Left lung (tissue), 14 donors: ENCODE measurements at places on chromosomes 2 and 18. TPM values are rescaled to one million over a fixed set of nuclear protein-coding genes. Genes with fewer than 3 reads are reported as not detected.

Gene FBXO15
- 1.1 TPM for total RNA-seq

Gene TEKT4
- total RNA-seq: 1.8 TPM

Gene PCARE
- total RNA-seq: 0.23 TPM

Gene LONRF2
- 3.1 TPM for total RNA-seq

Gene IL36B
- not detected for total RNA-seq

Gene LRRC30
- total RNA-seq: not detected

Gene UGT1A4
- total RNA-seq: not detected

Gene RNF125
- total RNA-seq: 6.1 TPM

Gene TUBA4B
- total RNA-seq: 3.0 TPM

Gene CHRNG
- not detected for total RNA-seq

DNA sequence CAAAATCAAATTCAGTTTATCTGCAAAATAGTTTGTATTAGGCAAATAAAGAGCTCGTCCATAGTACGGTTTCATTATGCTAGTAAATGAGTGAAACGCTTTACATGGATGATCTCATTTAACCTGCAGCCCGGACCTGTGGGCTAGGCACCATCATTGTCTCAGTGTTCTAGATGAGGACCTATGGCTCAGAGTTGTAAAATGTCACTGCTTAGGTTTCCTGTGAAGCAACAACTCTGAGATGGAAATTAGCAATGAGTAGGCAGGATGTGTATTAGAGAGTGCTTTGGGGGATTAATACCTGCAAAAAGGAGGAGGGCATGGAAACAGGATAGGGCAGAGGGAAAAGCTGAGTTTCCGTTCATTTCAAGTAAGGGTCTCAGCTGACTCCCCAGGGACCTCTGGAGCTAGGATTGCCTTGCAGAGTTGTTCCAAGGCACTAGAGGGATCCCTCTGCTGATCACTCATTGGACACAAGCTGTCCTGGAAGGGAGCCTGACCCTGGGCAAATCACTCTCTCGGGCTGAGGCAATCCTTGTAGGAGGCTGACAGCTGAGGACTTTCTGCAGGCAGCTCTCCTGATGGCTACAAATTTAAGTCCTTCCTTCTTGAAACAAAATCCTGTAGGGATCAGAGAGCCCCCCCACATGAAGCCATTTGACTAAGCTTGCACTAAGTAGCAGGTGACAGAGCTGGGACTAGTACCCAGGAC, 58.8 kb upstream of the SIX2 start:
- DNase-seq: peak; percentile 18
- no peaks in the 10 kb centered on the region for H3K36me3 ChIP-seq
- H3K4me3 ChIP-seq: no peak overlapping the region
- peaks cover 17% of the 10 kb centered on the region for H3K27me3 ChIP-seq

GRCh38 chr2:223389624-223390023, 212.5 kb downstream of the SCG2 start:
- DNase-seq: no peak
- H3K36me3 ChIP-seq: no peaks in the 10 kb centered on the region
- H3K4me1 ChIP-seq: no peaks in the 10 kb centered on the region
- H3K4me3 ChIP-seq: no peak overlapping the region
- no peaks in the 10 kb centered on the region for H3K27me3 ChIP-seq

- no peaks in the 10 kb centered on the region for H3K27me3 ChIP-seq
- no peak overlapping the region for H3K27ac ChIP-seq
- no peaks in the 10 kb centered on the region for H3K36me3 ChIP-seq
- H3K4me3 ChIP-seq: no peak overlapping the region
- no peak for DNase-seq
These were observed 333.0 kb downstream of the IRS1 start for GRCh38 chr2:226466589-226466988.

- DNase-seq: no peak
- no peaks in the 10 kb centered on the region for H3K36me3 ChIP-seq
- no peaks in the 10 kb centered on the region for H3K4me1 ChIP-seq
- no peak overlapping the region for H3K4me3 ChIP-seq
- no peak overlapping the region for H3K27ac ChIP-seq
These were observed 39.3 kb upstream of the SERPINB2 start for GRCh38 chr18:63848159-63848558.

- no peaks in the 10 kb centered on the region for H3K27me3 ChIP-seq
- no peak for DNase-seq
- H3K4me3 ChIP-seq: no peak overlapping the region
- no peaks in the 10 kb centered on the region for H3K4me1 ChIP-seq
These were observed 47.9 kb downstream of the COL3A1 start for GRCh38 chr2:189022053-189022481.

GRCh38 chr2:68715353-68716041, 19.1 kb upstream of the ARHGAP25 start:
- peaks cover 11% of the 10 kb centered on the region for H3K4me1 ChIP-seq
- no peak for DNase-seq
- no peaks in the 10 kb centered on the region for H3K36me3 ChIP-seq
- peak overlapping the region; percentile 44 for H3K27ac ChIP-seq

DNA sequence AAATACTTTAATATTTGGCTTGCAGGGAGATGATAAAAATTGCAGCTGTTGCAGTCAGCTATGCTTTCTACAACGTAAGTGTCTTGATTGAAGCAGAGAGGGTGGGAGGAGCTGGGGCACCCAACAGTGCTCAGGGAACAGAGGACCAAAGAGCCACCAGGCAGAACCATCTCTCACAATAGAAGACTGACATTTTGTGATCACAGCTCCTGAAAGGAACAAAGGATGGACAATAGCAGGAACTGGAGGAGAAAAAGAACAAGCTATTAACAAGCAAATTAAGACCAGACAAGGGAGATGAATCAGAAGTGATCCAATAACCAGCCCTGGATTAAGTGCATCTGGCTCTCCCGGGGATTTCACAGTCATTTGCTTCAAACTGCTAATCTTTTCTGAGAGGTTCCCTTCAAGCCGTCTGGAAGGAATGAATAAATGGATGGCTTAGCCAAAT, 65.7 kb upstream of the SMAD2 start:
- H3K4me1 ChIP-seq: no peaks in the 10 kb centered on the region
- no peak for DNase-seq
- no peaks in the 10 kb centered on the region for H3K27me3 ChIP-seq
- no peak overlapping the region for H3K4me3 ChIP-seq

GRCh38 chr2:112273349-112273748, 2.0 kb upstream of the ZC3H6 start:
- H3K27ac ChIP-seq: no peak overlapping the region
- no peak for DNase-seq
- H3K36me3 ChIP-seq: no peaks in the 10 kb centered on the region
- H3K4me3 ChIP-seq: no peak overlapping the region
- H3K27me3 ChIP-seq: no peaks in the 10 kb centered on the region
- peaks cover 8% of the 10 kb centered on the region for H3K4me1 ChIP-seq

- H3K36me3 ChIP-seq: no peaks in the 10 kb centered on the region
- H3K4me1 ChIP-seq: no peaks in the 10 kb centered on the region
- H3K4me3 ChIP-seq: no peak overlapping the region
- DNase-seq: no peak
These were observed 54.2 kb upstream of the MAPRE3 start for GRCh38 chr2:26916128-26916692.

- no peaks in the 10 kb centered on the region for H3K27me3 ChIP-seq
- no peak overlapping the region for H3K4me3 ChIP-seq
- no peak overlapping the region for H3K27ac ChIP-seq
- peaks cover 6% of the 10 kb centered on the region for H3K36me3 ChIP-seq
These were observed 79.1 kb downstream of the SH3BP4 start for GRCh38 chr2:235030936-235031335.

- H3K4me1 ChIP-seq: no peaks in the 10 kb centered on the region
- H3K27ac ChIP-seq: no peak overlapping the region
- H3K36me3 ChIP-seq: no peaks in the 10 kb centered on the region
- H3K27me3 ChIP-seq: no peaks in the 10 kb centered on the region
These were observed 8.7 kb upstream of the GAREM2 start for GRCh38 chr2:26164231-26164630.

GRCh38 chr2:152790883-152791282, 72.5 kb downstream of the ARL6IP6 start:
- no peak overlapping the region for H3K27ac ChIP-seq
- DNase-seq: no peak
- no peaks in the 10 kb centered on the region for H3K27me3 ChIP-seq
- H3K36me3 ChIP-seq: no peaks in the 10 kb centered on the region

- DNase-seq: no peak
- no peaks in the 10 kb centered on the region for H3K36me3 ChIP-seq
- no peaks in the 10 kb centered on the region for H3K27me3 ChIP-seq
- no peak overlapping the region for H3K27ac ChIP-seq
- no peaks in the 10 kb centered on the region for H3K4me1 ChIP-seq
These were observed 83.6 kb downstream of the FHOD3 start for GRCh38 chr18:36381075-36381474.

- no peaks in the 10 kb centered on the region for H3K4me1 ChIP-seq
- H3K27me3 ChIP-seq: no peaks in the 10 kb centered on the region
- no peaks in the 10 kb centered on the region for H3K36me3 ChIP-seq
These were observed 836.9 kb upstream of the CELF4 start for GRCh38 chr18:38402509-38402908.

- H3K27ac ChIP-seq: no peak overlapping the region
- DNase-seq: no peak
- H3K36me3 ChIP-seq: no peaks in the 10 kb centered on the region
These were observed 62.7 kb upstream of the KIF5C start for GRCh38 chr2:148812306-148812705.

DNA sequence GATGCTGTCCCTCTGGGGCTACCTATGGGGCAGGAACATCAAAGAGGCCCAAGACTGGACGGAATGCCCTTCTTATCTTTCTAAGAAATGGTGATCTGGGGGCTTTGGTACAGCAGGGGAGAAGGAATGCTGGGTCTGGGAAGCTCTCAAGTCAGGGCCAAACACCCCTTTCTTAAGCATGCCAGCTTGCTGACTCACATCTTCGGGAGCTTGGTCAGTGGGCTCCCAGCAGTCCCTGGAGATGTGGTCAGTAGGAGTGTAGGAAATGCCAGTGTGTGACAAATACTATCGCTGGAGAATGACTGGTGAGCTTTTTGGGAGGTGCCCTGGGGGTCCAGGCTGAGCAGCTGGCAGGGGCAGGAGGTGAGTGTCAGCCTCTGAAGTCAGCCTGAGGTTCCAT, 105.0 kb upstream of the CDC42EP3 start:
- no peak overlapping the region for H3K4me3 ChIP-seq
- no peaks in the 10 kb centered on the region for H3K27me3 ChIP-seq
- H3K36me3 ChIP-seq: no peaks in the 10 kb centered on the region
- no peaks in the 10 kb centered on the region for H3K4me1 ChIP-seq
- H3K27ac ChIP-seq: no peak overlapping the region
- DNase-seq: no peak

DNA sequence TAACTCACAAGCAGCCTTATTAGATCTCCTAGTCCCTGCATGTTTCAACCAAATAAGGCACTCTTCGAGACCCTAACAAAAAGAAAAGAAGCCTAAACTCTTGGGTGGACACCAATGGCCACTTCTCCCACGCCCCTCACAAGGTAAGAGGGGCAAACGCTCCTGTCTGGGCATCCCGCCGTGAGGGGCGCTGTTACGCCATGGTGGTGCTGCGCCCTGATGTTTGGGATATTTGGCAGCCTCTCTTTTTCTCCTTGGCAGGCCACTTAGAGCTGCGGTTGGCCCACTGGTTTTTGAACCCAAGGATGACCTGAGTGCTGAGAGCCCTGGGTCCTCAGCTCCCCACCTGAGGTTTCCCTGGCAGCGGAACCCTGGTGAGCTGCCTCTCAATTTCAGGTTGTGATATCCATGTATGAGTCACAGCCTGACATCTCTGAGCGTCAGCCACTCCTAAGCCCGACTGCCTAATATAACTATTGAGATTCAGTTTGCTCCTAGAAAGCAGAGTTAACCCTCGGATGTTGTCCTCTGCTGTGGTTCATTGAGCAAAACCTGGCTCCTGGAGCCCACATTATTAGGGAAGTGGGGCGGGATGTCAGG, 103.3 kb downstream of the COL6A3 start:
- H3K27me3 ChIP-seq: no peaks in the 10 kb centered on the region
- H3K4me1 ChIP-seq: no peaks in the 10 kb centered on the region
- no peaks in the 10 kb centered on the region for H3K36me3 ChIP-seq

DNA sequence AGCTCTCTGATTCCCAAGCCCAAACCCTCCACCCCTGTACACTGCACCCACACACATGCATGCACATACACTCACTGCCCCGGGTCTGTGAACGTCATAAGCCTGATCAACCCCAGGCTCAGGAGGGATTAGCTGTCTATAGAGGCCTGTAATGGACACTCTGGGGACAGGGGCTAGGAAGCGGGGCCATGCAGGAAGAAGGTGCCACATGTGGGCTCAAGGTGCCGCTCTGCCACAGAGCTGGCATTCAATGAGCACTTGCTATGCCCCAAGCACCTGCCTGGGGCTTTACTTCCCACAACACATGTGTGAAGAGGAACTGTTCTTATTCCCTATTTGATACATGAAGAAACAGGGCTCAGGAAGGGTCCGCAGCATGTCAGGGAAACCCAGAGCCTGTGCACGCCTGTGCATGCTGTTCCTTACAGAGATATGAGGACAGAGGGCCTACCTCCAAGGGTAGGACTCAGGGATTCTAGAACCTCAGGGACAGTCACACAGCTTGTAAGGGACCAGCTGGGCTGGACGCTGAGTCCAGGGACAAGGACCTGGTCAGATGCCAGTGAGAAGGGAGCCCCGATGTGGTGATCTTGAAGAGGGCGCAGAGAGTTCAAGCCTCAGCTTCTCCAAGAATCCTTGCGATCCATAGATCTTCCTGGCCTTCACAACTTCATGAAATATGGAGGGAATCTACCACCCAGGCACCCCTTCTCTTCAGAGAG, 5.0 kb downstream of the BIN1 start:
- H3K4me3 ChIP-seq: no peak overlapping the region
- no peaks in the 10 kb centered on the region for H3K36me3 ChIP-seq
- H3K4me1 ChIP-seq: peaks cover 7% of the 10 kb centered on the region
- peaks cover 22% of the 10 kb centered on the region for H3K27me3 ChIP-seq
- DNase-seq: peak; percentile 15
- H3K27ac ChIP-seq: no peak overlapping the region

GRCh38 chr2:195579776-195580555, 77.1 kb upstream of the SLC39A10 start:
- H3K27me3 ChIP-seq: no peaks in the 10 kb centered on the region
- H3K4me1 ChIP-seq: peaks cover 10% of the 10 kb centered on the region
- no peak for DNase-seq
- no peaks in the 10 kb centered on the region for H3K36me3 ChIP-seq

- H3K4me3 ChIP-seq: no peak overlapping the region
- DNase-seq: no peak
- no peak overlapping the region for H3K27ac ChIP-seq
- H3K27me3 ChIP-seq: no peaks in the 10 kb centered on the region
These were observed 11.4 kb upstream of the RAB31 start for GRCh38 chr18:9696701-9697100.

DNA sequence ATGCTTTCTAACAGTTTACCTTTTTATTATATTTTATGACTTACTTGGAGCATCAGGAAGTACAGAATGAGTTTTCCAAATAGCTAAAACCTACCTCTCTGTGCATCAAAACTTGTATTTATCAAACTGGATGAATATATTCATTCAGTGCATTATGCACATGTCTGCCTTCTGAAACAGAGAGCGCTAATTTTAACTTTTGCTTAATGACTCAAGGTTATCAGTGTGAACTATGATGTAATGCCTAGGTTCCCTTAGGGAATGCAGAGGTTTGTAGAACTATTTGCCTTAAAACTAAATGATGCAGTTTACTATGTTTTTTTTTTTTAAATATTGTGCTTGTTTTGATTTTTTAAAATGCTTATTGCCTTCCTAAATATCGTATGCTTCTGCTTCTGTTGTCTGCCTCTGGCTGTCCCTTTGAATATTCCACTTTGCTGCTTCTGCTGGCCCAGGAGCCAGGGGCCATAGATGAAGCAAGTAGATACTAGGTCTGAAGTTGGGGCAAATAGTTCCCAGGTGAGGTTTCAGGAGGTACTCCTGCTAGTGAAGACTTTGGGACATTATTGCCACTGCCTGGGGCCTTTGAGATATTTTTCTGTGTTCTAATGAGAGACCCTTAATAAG, 16.5 kb downstream of the TMEM178A start:
- no peak for DNase-seq
- no peak overlapping the region for H3K4me3 ChIP-seq
- no peaks in the 10 kb centered on the region for H3K36me3 ChIP-seq
